Type B pancreatic cell (in vitro differentiated cells): ENCODE measurements at places on chromosomes 4 and X. TPM values are rescaled to one million over a fixed set of nuclear protein-coding genes. Genes with fewer than 3 reads are reported as not detected.

Gene CT45A5
- not detected in 2 replicates for total RNA-seq

Gene HSFX3
- not detected in 2 replicates for total RNA-seq

Gene CXCL5
- 4.1 and 6.7 TPM in 2 replicates for total RNA-seq

Gene GLRA2
- total RNA-seq: 0.38 and 1.6 TPM in 2 replicates

Gene PCSK1N
- total RNA-seq: 109 and 246 TPM in 2 replicates

Gene GJB1
- 3.9 and 15.3 TPM in 2 replicates for total RNA-seq

Gene AMOT
- total RNA-seq: 235 and 507 TPM in 2 replicates

Gene PLK4
- total RNA-seq: 14.1 and 28.3 TPM in 2 replicates

Gene LANCL3
- 0.59 and 1.1 TPM in 2 replicates for total RNA-seq

Gene SLC10A4
- total RNA-seq: 0.99 and 2.8 TPM in 2 replicates

Gene SYP
- 13.6 and 14.8 TPM in 2 replicates for total RNA-seq

Gene PDGFRA
- total RNA-seq: 4.8 and 215 TPM in 2 replicates

Gene TMSB15A
- 13.2 and 109 TPM in 2 replicates for total RNA-seq

Gene PDGFC
- total RNA-seq: 18.1 and 39.9 TPM in 2 replicates

Gene CRMP1
- 13.2 and 40.4 TPM in 2 replicates for total RNA-seq

Gene ETDA
- not detected in 2 replicates for total RNA-seq

Gene FMR1NB
- total RNA-seq: not detected in 2 replicates

Gene MFAP3L
- 7.4 and 10.1 TPM in 2 replicates for total RNA-seq

Gene ANK2
- total RNA-seq: 18.6 and 27.7 TPM in 2 replicates

Gene RIPPLY1
- total RNA-seq: 3.4 TPM in 1 of 2 replicates, not detected in the other

Gene NDST3
- total RNA-seq: 1.5 and 2.7 TPM in 2 replicates

Gene CABS1
- 0.19 TPM in 1 of 2 replicates, not detected in the other for total RNA-seq
